Fibroblast of the aortic adventitia (primary cell): ENCODE measurements at places on chromosomes 4 and X.

GRCh38 chr4:85399270-85399669 is 75.7 kb upstream of the ARHGAP24 start:
- no peak for DNase-seq

DNA sequence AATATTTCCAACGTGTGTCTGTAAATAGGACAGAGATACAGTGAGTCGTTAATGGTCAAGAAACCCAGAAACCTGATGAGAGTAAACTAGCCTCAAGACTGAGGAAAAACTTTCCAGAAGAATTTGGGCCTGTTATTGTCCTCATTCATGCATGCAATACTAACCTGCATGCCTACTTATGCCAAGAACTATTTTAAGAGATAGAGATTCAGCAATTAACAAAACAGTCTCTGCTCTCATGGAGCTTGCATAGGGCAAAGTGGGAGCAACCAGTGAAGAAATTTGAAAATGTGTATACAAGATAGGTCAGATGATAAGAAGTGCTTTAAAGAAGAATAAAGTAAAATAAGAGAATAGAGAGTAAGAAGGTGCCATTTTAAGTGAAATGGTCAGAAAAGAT is 66.1 kb upstream of the FRG1 start:
- no peak for DNase-seq

- DNase-seq = no peak
These were observed 311.6 kb downstream of the FAM133A start for GRCh38 chrX:93985344-93986307.

DNA sequence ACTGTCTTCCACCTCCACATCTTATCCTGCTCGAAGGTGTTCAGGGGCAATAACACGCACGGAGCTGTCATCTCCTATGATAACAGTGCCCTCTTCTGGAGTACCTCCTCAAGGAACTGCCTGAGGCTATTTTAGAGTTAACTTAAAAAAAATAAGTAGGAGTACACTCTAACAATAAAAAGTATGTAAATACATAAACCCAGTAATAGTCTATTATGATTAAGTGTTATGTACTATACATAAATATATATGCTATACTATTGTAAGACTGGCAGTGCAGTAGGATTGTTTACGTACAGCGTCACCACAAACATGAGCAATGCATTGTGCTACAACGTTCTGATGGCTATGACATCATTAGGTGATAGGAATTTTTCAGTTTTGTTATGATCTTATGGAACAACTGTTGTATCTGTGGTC is 34.5 kb upstream of the TLR2 start:
- DNase-seq = no peak

DNA sequence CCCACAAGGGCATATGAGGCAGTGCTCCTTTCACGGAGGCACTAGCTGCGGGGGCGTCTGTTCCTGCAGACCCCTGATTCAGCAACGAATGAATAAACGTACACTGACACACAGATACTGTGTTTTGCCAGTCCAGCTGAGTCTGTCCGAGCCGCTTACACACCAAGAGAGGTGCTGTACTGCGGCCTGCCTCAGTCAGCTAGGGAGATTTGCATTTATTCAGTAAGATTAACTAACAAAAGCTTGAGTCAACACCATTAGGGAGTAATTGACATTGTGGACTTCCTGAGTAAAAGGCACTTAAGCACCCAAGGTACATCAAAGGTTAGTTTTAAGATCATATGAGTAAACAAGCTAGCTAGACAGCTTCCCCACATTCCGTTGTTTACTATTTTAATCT is 31.0 kb upstream of the BEX4 start:
- DNase-seq = no peak

- DNase-seq = peak; percentile 97
These were observed 161.7 kb upstream of the CXCL13 start for GRCh38 chr4:77443941-77444340.

- DNase-seq = peak; percentile 73
These were observed at the start of gene SLC16A2 for GRCh38 chrX:74421036-74421739. TSS of gene SLC16A2 (plus strand) at chrX:74421493. CDS start at chrX:74421638, 145 bp downstream.

DNA sequence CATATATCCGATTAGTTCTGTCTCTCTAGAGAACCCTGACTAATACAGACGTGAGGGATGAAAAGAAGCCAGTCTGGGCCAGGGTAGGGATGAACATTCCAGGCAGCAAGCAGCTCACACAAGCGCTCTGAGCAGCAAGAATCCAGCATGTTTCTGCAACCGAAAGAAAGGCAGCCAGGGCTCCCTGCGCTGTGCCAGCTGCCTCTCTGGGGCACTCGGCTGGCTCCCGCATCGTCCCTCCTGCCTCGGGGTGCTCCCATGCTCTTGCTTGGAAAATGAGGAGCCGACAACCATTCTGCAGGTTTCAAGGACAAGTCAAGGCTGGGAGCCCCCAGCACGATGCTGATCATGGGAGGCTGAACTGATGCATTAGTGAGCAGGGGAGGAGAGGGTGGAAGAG is 7.0 kb downstream of the JAKMIP1 start:
- no peak for DNase-seq

DNA sequence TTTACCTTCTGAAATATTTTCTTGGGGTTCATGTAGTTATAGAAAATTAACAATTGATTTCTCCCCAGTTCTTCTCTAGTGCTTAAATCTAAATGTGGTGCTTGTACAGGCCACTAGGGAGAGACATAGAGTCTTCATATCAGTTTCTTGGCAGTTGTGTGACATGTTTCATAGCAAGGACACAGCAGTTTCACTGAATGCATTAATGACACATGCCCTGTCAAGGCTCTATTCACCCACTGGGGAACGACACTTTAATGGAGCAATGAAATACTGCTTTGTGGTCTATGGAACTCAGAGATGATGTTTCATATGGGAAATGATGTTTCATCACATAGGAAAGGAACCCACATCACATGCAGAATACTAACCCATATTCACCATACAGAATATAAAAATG is 2.8 kb downstream of the VEGFC start:
- DNase-seq = peak; percentile 76

- DNase-seq = no peak
These were observed 6.8 kb downstream of the AIMP1 start for GRCh38 chr4:106323119-106323518.

GRCh38 chrX:45824471-45824870 is 623.8 kb upstream of the DIPK2B start:
- peak; percentile 93 for DNase-seq

GRCh38 chr4:15349531-15349935 is 78.3 kb upstream of the C1QTNF7 start:
- no peak for DNase-seq

GRCh38 chr4:8794491-8794890 is 77.1 kb downstream of the HMX1 start:
- DNase-seq = no peak

DNA sequence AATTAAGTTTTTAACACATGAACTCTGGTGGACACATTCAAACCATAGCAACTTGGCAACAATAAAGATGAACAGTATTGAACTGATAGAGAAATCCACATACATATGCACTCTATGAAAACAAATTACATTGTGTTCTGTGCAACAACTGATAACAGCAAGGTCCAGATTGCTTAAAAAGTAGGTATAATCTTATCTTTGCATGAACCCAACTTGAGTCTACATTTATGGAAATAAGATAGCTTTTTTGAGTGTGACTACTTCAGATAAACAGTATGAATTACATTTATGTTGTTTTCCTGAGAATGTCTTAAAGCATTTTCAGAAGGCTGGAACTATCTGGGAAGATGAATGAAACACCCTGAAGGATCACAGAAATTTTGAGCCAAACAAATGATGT is 212.6 kb upstream of the GK2 start:
- DNase-seq = no peak

GRCh38 chr4:54038056-54038455 is 26.3 kb downstream of the CHIC2 start:
- no peak for DNase-seq

GRCh38 chr4:144611850-144612249 is 34.1 kb upstream of the HHIP start:
- no peak for DNase-seq

- no peak for DNase-seq
These were observed 81.8 kb downstream of the ASB9 start for GRCh38 chrX:15188039-15188438.

GRCh38 chr4:8854016-8854415 is 17.6 kb downstream of the HMX1 start:
- no peak for DNase-seq

GRCh38 chr4:113449410-113449974 is 312.0 kb downstream of the CAMK2D start:
- peak; percentile 73 for DNase-seq

DNA sequence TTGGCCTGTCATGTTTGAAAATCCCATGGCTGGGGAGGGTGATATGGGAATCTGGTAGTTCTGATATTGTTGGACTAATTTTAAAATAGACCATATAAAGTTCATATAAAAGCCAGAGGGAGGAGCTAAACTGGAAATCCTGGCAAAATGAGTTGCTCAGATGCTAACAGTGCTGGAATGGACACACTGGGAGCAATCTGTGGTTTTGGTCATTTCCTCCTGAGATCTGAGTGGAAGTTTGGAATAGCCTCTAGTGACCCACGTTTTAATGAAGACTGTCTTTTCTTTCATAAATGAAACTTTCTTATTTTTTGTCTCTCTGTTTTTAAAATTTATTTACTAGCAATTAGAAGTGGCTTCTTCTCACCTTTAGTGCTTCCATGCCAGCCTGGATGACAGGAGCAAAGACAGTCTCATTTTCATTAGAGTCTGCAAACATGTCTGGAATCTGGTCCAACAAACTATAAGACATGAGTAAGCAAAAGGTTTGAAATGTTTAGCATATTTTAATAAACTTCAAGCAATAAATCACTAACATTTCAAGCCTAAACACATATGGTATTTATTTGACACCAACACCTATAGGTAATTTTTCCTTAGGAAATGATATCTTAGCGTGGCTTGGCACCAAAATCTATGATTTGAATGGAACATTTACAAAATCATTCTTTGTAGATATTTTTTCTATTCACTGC is 66.6 kb downstream of the METTL14 start:
- DNase-seq = peak; percentile 77

DNA sequence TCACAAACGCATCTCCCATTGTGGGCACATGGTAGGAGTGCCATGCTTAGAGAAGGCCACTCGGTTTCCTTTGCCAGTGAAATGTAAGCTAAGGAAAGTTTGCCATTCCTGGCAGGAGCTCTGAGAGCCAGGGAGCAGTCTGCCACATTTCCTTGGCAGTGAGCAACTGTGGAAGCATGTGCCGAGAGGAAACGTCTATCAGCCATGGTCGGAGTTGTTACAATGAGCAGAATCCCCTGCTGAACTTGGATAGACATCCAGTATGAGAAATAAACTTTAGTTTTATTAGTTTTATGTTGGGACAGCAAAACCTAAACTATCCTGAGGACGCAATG is 51.1 kb downstream of the ENOPH1 start:
- DNase-seq = peak; percentile 14

DNA sequence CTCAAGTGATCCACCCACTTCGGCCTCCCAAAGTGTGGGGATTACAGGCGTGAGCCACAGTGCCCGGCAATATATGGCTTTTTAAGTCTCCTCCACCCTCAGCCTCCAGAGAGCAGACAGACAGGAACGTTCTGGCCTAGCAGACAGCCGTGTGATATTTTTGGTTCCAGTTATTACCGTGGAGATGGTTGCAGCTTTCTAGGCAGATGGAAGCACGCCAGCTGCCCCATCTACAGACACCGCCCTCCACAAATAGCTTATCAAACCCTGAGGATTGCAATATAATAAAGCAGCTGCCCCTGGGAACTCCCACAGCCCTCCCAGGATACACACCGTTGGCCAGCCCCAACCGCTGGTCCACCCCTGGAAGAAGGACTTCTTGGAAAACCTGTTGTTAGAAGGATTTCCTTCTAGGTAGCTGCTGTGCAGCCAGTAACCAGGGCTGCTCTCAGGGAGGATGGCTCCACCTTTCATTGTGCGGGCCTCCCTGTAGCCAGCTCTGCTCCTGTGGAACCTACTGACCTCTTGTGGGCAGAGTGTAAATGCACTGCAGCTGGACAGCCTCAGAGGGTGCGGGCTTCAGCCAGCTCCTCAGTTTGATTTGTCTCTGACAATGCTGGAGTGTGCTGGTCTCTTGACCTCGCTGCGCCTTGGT is 44.0 kb downstream of the SLC25A5 start:
- peak; percentile 75 for DNase-seq

DNA sequence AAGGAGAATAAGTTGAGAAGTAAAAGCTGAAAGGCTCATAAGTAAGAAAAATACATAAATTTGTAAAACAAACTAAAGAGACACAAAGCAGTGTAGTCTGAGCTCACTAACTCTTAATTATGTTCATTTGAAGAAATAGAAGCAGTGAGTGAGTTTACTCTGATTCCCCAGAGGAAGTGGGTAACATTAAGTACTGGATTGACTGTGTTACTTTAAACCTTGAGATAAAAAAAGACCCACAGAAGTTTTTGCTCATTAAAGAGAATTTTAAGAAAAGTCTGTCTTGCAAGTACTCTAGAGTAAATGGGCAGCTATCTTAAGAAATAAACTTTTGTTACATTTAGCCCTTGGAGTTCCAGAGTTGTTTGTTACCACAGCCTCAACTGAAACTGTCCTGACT is 2466.9 kb downstream of the PCDH7 start:
- DNase-seq = no peak

DNA sequence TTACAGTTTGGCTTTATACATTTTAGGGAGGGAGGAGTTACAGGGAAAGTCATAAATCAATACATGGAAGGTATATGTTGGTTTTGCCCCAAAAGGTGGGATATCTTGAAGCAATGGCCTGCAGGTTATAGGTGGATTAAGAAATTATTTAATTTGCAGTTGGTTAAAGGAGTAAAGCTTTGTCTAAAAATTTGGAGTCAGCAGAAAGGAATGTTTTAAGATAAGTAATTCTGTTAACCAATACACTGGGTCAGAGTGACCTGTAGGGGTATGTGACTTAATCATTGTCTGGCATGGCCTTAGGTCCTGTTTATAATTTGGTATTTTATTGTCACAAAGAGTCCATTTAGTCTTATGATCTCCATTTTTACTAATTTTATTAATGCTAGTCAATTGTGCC is 115.0 kb downstream of the AGTR2 start:
- DNase-seq = peak; percentile 39

DNA sequence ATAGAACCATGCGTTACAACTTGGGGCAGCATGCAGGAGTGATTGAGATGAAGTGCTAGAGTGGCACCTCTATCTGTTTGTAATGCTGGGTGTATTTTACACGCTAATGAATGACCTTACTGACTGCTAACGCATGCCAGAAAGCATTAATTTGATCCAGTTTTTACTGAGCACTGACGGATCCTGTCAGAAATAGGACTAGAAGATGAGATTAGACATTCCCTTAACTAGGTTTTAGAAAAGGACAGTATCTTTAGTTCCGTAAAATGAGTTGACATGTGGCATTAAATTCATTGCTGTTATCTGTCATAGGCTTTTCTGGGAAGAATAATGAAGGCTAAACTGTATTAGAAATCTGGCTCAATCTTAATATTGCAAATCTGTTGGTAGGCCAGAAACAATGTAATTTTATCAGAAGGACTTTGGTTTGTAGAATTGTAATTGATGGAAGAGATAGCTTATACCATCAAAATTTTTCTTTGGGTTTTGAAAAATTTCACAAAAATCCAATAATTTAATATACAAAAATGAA is 140.4 kb upstream of the WDFY3 start:
- no peak for DNase-seq

DNA sequence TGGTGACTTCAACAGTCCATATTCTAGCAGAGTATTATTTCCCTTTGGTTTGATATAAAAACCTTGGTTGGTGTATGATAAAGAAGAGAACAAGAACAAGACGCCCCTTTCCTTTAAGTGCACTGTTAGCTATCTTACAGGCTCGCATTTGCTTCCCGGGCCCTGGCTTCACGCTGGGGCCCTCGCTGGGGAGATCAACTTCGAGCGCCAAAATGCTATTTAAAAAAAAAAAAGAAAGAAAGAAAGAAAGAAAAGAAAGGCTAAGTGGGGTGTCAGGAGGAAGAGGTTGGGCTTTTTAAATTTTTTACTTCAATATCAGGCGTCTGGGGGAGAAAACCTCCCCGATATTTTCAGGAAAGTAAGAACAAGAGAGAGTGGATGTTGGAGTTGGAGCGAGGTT is 11.7 kb downstream of the ARX start:
- DNase-seq = no peak
